Activated T-helper 17 cell treated with anti-CD3 and anti-CD28 coated beads, Interleukin-2, amount 50 U/mL, for 72 hours (primary cell): ENCODE measurements at places on chromosomes 2 and 18. TPM values are rescaled to one million over a fixed set of nuclear protein-coding genes. Genes with fewer than 3 reads are reported as not detected.

- ATAC-seq = no peak
These were observed 911.7 kb upstream of the POU3F3 start for GRCh38 chr2:103942199-103942598.

- ATAC-seq = no peak
These were observed 61.5 kb downstream of the AGAP1 start for GRCh38 chr2:235555371-235555770.

DNA sequence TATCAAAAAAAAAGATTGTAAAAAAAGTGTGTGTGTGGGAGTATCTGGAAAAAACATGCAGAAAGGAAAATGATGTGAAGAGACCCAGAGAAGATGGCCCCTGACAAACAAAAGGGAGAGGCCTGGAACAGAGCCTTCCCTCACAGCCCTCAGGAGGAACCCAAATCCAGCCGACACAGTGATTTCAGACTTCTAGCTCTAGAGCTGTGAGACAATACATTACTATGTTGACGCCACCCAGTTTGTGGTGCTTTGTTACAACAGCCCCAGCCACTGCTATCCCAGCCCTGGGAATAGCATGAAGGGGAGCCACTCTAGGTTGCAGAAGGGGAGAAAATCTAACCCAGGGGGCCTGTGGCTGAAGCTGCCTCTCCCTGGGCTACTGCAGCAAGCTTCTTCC lies 59.0 kb upstream of the ZBTB7C start:
- ATAC-seq = no peak

PMAIP1 gene
- 62.7 TPM for total RNA-seq

DNA sequence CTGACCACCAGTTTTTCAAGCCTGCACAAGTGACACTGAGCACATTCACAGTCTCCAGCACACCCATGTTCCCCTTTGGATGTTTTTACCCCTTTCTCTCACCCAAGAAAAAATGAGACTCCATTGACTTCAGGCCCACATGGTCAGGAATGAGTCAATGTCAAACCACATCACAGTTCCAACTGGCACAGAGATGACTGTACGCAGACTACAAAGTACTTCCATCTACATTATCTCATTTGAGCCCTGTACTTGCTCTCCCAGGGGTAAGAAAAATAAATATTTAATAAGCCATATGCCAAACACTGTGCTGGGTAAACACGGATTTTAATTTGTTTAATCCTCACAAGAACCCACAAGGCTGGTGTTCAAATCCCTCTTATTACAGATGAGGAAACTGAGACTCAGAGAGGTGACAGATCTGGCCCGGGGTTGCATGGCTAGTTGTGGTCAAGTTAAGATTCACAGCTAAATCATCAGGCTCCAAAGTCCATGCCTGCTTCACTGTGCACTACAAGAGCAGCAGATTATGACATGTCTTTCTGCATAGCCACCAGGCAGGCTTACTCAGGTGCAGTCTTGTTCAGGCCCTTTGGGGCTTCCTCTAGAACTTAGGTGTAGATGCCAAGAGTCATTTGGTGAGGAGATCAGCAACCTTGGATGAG lies 106.1 kb downstream of the TXNL1 start:
- ATAC-seq = peak; percentile 92

DNA sequence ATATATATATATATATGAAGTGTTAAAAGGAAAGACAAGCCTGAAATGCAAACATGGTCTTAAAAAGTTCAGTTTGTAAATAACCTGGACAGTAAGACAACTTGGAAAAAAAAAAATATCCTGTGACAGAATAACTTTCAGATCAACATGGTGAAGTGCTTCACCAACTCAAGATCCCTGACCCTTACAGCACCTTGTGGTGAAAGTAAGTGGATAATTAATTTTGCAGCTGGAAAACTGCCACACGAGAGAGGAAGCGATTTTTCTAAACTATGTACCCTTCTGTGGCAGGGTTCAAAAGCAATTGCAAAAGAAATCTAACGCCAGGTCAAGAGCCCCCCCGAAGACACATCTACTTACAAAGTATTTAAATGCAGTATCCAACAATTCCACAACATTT lies 95.8 kb downstream of the PAX3 start:
- no peak for ATAC-seq
